ENCODE measurements at places on chromosomes 4 and X. TPM values are rescaled to one million over a fixed set of nuclear protein-coding genes. Genes with fewer than 3 reads are reported as not detected.

The TLR2 gene
- total RNA-seq = 0.62 TPM

The ZGRF1 gene
- 3.3 TPM for total RNA-seq

The RBM46 gene
- not detected for total RNA-seq

The GPC4 gene
- total RNA-seq = 0.96 TPM

DNA sequence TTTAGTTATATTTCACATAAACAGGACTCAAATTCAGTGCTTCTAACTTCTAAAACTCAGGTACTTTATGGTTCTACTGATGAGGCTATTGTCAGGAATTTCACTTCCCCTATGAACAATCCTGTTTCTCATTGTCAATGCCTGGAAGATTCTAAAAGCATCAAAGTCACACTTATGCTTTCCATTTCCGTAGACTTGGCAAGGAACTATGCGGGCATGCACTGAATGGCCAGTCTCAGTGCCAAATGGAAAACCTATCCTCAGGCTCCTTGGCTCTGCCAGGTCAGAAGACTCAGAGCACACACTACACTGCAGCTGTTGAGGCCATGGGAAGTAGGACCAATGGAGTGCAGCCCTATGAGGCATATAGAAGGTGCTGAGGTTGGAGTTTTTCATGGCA, 97.0 kb upstream of the PTPN13 start:
- peak; percentile 67 for DNase-seq

DNA sequence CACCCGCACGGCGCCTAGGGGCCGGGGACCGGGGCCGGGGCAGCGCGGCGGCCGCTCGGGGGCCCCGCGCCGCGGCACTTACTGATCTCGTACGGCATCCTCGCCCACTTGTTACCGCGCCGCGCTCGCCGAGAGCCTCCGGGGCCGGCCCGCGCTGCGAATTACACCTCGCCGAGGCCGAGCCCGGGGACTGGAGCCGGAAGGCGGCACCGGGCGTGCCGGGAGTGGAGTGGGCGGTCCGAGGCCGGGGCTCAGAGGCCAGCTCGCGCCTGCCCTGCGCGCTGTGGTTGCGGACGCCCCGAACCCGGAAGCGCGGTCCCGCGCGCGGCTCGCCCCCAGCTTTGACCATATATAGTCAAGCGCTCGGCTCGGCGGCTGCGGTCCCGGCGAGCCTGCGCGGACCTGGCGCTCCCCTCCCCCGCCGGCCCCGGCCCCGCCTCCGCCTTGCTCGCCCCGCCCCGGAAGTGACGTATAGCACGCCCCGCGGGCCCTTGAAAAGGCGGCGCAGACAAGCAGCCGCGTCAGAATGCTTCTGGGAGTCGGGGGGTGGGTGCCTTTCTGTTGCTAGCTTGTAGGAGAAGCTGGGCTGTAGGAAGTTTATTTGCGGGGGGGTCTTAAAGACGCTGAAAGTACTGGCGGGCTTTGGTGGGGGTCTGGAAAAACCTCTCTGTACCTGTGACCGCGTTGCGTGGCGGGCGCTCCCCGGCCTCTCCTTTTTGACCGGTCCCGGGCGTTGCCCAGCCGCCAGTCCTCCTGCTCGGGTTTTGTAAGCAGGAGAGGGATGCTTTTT, at the start of gene WDR1:
Gene WDR1 (minus strand): TSS at position 231 of the 790 bp plus-strand sequence. CDS start 133 bp downstream, at position 98.
- peak; percentile 92 for DNase-seq

DNA sequence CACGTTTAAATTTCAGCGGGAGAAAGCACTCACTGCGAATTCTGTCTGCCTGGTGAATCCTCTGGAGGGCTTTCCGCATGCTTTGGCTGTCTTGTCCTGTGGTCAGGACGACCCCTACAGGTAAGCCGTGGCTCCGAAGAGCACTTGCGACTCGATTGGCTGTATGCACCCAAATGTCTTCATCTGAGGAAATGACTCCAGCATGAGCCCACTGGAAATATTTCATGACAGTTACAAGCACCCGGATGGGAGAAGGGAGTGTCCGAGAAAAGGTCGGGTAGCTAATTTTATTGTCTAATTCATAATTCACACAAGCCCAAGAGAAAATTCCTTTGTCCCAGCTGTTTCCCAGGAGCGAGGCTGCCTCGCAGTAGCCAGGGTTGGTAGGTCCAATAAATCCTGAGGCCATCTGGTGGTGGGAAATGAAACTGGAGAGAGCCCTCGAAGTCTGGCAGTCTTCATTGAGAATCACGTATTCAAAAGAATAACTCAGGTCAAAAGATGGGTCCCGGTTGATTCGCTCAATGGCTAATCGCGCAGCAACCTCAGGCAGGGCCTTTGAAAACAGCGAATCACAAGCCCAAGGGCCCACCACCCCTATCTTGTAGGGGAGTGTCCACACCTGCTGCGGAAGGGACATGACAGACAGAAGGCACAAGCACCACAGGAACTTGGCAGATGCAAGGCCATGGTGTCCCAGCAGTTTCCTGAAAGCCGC, 6.6 kb downstream of the GUCY2F start:
- peak; percentile 25 for DNase-seq

DNA sequence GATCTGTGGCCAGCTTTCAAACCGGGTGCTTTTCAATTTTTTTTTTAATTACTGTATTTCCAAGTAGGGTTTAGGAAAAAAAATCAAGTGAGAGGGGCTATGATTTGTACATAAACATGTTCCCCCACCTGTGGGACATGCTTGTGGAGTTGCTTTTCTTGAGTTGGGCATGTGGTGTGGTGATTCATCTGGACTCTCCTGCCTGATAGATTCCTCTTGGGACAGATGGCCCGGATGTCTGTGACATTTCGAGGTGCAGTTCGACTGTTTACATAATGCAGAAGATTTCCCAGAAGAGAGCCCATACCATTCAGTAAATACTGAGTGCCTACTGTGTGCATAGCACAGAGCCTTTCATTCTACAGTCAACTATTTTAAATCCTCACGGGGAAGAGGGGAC, 49.9 kb downstream of the DOCK11 start:
- no peak for DNase-seq

DNA sequence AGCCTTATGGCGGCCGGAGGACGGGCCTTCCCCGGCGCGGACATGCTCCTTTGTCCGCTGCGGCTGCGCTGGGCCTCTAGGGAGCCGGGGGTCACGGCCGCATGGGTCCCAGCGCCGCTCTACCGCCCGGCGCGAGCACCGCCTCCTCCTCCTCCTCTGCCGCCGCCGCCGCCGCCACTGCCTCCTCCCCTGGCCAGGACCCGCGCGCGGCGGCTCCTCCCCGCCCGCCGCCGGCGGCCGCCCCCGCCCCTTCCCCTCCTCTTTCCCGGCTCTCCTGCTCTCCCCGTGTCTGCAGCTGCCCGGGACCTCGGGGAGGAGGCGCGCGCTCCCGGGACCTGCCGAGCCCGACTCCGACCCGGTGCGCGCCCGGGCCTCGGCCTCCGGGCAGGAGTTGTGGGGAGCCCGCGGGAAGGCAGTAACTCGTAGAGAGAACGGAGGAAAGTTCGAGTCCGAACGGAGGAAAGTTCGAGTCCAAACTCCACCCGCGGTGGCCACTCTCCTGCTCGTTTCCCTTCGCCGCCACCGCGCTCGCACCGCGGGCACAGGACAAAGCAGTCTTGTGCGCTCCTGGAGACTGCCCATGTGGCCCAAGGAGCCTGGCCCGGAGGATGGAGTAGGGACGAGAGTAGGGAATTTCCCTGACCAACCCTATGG, at the start of gene ADGRA3:
Gene ADGRA3 (minus strand): TSS at position 179 of the 654 bp plus-strand sequence. CDS start 282 bp downstream, outside the sequence.
- peak; percentile 76 for DNase-seq

DNA sequence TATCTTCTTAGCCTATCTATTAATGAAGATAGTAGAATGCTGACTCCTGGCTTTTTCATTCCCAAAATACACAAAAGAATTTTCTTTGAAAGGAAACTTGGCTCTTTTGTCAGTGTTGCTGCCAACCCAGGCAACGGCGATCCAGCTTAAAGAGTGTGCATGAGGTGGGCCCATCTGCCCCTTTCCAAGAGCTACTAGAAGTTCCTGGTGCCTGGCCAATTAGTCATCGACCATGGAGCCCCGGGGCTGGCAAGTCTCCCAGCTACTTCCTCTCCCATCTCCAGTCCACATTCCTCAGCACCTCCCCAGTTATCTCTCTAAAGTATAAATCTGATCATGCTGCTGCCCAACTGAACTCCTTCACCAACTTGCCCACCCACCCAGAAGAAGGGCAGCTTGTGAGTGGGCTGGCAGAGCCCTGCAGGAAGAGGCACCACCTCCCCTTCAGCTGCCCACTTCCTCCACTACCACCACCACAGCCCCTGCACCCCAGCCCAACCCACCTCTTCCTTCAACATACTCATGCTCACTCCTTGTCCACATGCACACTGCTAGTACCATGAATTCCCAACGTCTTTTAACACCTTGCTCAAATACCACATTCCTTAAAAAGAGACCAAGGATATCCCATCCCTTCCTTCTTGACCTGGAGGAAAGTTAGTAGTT, 158.2 kb upstream of the MAP3K15 start:
- DNase-seq = peak; percentile 95

DNA sequence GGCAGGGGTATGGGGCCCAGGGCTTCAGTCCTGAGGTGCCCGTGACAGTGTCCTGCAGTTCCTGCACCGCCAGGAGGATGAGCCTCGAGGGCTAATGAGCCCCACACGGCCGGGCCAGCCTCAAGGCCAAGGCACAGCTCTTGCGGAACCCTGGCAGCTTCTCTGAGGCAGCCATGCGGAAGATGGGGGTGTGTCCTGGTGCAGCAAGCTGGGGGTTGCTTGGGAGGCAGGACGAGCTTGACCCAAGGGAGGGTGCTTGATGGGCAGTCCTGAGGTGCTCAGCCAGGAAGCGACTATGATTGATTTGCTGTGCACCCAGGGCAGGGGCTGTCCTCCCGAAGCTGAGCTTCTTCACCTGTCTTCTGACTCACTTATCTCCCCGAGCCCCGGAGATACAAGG, 9.1 kb upstream of the FGFR3 start:
- no peak for DNase-seq
